Bronchial epithelial cell (primary cell): ENCODE measurements at places on chromosomes 7 and 10. TPM values are rescaled to one million over a fixed set of nuclear protein-coding genes. Genes with fewer than 3 reads are reported as not detected.

GRCh38 chr10:101903827-101904550 is 60.4 kb upstream of the KCNIP2 start:
- DNase-seq, result peak; percentile 40

- DNase-seq, result peak; percentile 37
These were observed 81.2 kb upstream of the PPIF start for GRCh38 chr10:79266084-79266483.

- peak; percentile 94 for DNase-seq
These were observed 586.1 kb downstream of the INHBA start for GRCh38 chr7:41116817-41117216.

DNA sequence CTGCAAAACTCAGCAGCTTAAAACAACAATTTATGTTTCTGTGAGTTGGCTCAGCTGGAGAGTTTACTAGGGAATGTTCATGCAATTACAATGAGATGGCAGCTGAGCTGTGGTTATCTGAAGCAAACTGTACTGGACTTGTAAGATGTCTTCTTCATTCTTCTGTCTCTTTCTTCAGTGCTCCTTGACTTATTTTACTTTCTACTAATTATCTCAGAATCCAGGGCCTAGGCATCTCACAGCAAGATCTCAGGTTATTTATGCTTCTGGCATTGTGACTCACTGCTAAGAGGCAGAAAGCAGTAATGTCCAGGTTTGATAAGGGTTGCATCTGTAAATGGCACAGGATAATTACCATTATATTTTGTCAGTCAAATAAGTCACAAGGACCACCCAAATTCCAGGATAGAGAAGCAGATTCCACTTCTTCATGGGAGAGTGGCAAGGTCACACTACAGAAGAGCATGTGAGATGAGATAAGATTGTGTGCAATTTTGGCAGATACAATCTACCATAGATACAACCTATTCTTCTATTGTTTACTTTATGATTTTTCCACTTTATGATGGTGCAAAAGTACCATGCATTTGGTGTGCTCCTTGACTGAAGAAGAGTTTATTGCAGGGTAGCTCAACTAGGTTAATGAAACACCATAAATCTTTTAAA is 16.8 kb downstream of the VIM start:
- DNase-seq, result no peak

DNA sequence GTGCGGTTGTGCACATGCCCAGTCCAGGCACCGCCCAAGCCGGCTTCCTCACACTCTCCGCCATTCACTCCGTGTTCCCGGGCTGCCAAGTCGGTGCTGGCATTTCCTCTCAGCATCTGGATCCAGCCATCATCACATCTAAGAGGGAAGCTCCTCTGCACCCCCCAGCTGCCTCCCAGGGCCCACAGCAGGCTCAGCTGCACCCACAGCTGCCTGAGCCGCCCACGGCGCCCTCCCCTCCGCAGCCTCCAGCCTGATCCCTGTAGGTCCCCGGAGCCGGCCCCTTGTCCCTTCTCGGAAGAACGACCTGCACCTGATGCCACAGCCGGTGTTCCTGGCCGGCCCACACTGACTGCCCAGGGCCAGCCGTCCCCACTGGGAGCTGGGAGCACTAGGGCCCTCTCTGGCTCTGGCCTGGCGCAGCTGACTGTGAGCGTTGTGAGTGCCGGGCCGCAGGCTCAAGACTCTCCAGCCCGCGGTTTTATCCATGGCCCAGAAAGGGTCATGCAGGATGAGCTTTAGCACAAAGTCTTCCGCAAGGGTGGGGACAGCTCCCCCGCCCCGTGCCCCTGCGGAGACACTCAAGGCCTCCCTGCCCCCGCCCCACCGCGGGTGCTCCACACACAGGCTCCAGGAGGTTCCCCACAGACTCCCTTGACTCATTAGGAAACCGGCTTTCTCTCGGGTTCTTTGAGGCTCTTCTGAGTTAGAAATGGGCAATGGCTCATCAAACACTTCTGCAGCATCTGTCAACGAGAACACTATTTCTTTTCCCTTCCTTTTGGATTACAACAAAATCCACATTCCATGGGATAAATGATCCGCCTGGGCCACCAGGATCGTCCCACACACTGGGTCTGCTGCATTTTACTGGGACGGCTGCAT is 31.2 kb downstream of the CFAP46 start:
- DNase-seq, result no peak

Gene SUN3
- 0.51 and 0.79 TPM in 2 replicates for total RNA-seq

Gene GRM8
- 0.13 TPM in 1 of 2 replicates, not detected in the other for total RNA-seq
